OCI-LY7 (cell line): ENCODE measurements at places on chromosomes 1 and 21.

DNA sequence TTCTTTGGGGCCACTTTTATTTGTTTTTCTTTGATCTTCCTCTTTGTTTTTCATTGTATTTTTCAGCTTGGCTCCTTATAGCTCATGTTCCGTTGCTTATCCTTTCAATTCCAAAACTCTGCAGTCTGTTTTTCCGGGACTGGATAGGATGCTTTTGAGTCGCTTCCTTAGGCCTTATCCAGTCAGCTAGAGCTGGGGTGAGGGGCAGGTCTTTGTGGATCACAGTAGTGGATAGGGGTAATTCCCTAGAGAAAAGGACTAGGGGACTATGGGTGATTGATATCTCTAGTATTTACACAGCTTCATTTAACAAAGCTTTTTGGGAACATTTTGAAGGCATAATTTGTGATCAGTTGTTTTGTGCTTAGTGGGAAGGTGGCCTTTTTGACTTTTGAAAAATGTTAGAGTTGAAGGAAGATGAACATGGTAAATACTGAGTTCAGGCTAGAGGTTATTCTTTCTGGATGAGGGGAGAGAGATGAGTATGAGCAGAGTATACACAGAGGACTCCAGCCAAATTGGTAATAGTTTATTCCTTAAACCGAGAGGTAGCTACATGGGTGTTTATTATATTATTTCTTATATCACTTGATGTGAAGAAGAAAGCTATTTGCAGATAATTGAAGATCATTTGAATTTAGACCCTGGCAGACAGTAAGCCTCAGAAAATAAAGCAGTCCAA lies 22.5 kb downstream of the CEP350 start:
- no peak for DNase-seq

- DNase-seq: no peak
Measured at GRCh38 chr1:163060343-163061007, 8.7 kb upstream of the RGS4 start.

GRCh38 chr1:113931451-113931851 lies 2.3 kb downstream of the HIPK1 start:
- no peak for DNase-seq

DNA sequence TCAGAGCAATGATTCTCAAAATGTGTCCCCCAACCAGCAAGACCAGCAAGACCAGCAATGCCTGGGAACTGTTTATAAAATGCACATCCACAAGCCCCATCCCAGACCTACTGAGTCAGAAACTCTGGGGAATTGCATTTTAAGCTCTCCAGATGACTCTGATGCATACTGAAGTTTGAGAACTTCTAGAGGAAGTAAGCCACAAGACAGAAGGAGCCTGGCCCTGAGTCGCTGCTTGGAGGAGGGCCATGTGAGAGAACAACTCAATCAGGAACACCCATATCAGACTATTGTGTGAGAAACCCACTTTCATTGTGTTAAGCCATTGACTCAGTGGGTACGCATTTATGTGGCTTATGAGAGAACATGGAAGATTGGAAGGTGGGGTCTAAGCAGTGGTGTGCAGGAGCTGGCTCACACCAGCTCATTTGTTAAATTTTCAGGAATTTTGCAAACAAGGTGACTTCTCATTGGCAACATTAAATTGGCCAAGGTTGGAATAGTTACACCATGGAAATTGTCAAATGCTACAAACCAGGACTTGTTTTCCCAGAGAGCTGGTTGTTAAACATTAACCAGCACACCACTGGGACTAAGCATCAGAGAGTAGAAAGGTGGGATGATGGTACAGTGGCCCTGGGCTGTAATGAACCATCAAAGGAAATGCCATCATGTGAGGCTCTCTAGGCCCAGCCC lies 38.9 kb downstream of the ATP1A1 start:
- DNase-seq: no peak

DNA sequence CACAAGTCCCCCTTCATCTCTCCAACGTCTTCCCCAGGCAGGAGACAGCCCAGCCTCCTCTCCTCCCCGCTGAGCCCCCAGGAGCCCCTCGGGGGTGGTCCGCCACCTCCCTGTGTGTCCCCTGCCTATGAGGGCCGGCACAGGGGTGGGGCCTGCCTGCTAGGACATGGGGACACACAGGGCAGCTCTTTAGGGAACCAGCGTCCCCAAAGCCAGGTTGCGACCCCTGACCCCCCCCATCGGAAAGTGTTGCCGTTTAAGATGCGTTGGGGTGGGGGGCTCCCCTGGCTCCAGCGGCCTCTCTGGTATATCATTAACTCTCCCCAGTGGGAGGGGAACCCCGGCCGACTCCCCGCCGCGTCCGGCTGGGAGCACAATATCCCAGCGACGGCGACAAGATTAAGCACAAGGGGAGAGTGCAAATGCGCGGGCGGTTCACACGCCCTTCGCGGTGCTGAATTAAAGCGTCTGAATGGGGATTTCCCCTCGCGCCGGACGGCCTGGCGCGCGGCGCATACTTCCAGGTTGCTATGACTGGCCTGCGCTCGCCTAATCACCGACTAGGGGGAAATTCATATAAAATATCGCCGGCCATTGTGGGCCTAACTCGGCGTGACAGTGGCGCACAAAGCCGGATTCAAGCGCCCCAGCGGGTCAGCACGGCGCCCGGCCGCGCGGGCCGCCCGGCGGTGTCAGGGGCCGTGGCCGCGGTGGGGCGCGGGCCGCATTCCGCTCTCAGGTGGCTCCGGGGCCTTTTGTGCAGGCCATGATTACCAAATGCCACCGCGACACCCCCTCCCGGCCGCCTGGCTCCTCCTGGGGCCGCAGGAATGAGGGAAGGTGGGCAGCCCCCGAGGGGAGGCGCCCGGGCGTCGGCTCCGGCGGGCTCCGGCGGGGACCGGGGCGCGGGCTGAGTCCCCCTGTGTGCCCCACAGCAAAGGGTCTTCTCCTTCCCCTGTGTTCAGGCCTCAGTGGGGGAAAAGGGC lies 30.9 kb downstream of the WNT3A start:
- no peak for DNase-seq

DNA sequence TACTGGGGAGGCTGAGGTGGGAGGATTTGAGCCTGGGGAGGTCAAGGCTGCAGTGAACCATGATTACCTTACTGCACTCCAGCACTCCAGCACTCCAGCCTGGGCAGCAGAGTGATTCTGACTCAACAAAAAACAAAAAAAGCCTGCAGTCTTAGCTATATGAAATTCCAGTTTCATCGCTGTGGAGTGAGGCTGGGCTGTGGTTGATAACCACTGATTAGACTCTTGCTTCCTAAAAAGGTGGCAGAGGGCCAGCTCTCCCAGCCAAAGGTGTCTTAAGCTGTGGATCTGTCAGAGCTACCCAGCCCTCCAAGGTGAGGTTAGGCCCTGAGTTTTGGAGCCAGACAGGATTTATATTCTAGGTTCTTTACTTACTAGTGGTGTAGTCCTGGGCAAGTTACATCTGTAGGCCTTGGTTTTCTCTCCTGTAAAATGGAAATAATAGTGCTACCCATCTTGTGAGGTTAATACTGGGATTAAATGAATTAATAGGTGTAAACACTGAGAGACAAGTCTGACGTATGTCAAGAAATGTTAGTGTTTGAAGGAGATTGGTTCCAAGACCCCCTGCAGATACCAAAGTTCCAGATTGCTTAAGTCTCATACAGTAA lies 35.9 kb downstream of the TMCC2 start:
- DNase-seq: no peak

GRCh38 chr1:185500001-185500626 lies 183.1 kb upstream of the IVNS1ABP start:
- no peak for DNase-seq

- no peak for DNase-seq
Measured at GRCh38 chr1:86567341-86567740, 20.5 kb downstream of the CLCA4 start.

- DNase-seq: no peak
Measured at GRCh38 chr1:115744646-115745275, 23.8 kb downstream of the CASQ2 start.

DNA sequence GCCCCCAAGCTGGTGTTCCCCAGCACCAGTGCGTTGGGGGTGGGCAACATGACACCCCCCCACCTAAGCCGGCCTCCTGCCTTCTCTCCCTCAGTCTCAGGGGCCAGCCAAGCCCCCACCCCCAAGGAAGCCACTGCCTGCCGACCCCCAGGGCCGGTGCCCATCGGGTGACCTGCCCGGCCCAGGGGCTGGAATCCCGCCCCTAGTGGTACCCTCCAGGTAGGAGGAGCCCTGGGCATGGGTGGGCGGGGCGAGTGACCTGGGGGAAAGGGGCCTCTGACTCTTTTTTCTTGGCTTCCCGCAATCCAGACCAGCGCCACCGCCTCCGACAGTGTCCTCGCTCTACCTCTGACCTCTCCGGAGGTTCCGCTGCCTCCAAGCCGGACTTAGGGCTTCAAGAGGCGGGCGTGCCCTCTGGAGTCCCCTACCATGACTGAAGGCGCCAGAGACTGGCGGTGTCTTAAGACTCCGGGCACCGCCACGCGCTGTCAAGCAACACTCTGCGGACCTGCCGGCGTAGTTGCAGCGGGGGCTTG lies 1.3 kb upstream of the EFNA4 start:
- peak; percentile 78 for DNase-seq

GRCh38 chr1:107702946-107703571 lies 261.9 kb downstream of the VAV3 start:
- no peak for DNase-seq
